HTR-8/SVneo (cell line): ENCODE measurements at places on chromosomes 16 and 17.

- DNase-seq: no peak
These were observed 20.1 kb downstream of the CHMP1A start for GRCh38 chr16:89637379-89637778.

DNA sequence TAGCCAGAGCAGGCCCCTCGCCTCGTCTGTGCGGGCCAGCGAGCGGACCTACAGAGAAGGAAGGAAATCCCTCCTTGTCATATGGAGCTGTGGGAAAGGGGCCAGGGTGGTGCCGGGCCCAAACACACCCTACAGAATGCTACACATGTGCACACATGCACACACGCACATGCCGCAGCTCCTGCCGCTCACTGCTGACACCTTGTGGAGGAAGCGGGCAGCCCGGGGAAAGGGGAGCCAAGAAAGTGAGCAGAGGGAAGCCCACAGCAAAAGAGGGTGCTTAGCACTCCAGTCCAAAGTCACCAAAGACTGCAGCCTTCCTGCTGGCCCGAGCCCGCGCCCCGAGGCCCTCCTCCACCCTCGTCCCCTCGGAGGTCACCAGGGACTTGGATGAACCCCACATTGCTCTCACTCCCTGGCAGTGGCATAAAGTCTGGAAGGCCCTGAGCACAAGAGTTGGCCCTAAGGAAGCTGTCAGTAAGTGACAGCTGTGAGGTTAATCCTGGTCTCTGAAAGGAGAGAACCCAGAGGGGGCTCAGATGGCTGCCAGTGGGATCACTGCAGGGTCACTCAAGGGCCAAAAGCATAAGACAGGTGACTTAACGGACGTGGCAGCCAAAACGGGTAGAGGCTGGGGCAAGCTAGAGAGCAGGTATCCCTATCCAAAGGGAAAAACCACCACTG lies 68.2 kb downstream of the MYO18A start:
- peak; percentile 66 for DNase-seq

DNA sequence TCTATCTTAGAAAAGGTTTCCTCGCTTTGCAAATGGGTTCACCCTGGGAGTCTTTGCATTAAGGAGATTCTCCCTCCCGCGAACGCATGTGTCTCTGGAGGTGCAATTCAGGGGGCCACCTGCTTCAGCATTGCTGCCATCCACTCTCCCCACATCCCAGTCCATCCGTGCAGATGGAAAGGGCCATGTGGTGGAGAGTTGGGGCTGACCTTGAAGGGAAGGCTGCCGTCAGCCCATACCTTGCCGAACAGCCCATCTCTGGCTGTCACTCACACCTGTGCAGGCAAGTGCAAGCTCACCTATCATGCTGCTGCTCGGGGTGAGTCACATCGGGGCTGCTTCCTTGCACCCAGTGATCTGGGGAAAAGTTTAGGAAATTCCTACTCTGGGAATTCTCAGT lies 106.1 kb downstream of the ZNF423 start:
- DNase-seq: no peak

DNA sequence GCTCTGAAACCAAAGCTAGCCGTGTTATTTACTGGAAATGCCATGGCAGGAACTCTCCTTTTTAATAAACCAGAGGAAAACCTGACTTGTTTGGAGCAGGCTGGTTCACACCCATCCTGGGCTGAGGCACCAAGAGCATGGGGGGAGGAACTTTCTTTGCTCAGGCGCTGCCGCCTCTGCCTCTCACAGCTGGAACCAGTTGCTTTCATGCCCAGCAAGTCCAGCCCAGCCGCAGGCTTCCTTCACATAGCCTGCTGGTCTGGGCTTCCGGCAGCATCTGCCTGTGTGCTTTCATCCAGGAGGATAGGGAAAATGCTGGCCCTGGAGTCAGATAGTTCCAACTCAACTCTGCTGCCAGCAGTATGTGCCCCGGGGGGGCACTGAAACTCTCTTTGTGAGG lies 88.1 kb upstream of the ASIC2 start:
- DNase-seq: no peak

DNA sequence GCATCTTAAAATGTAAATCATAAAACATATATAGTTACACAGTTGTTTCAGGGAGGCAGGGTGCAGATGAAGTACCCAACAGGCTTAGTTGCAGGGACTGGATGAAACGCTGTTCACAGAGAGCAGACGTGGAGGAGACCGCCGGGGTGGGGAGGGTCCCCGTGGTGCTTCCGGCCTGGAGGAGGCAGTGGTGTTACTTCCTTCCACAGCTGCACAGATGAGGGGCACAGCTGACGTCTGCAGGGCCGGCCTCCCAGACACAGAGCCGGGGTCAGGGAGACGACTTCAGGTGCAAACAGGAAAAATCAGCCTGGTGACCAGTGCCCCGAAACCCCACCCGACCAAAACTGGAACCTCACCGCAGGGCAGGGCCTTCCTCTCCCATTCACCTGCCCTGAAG lies 17.1 kb downstream of the SPIRE2 start:
- DNase-seq: no peak

DNA sequence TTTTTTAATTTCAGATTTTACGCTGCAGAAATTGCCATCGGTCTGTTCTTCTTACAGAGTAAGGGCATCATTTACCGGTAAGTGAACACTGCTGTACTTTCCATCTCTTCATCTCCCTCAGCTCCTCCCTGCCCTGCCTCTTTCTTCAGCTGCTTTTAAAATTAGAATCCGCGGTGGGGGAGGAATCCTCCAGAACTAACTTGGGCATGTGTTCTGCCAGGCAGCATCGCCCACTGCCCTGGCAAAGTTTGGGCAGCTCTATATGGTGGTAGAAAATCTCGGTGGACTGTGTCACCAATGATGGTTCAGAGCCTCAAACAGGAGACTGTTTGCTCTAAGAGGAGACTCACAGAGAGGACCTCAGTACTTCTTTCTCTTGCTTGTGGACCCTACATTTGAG lies 81.6 kb upstream of the CACNG3 start:
- DNase-seq: no peak

- peak; percentile 47 for DNase-seq
These were observed 235.6 kb downstream of the ZNF423 start for GRCh38 chr16:49620158-49620868.

DNA sequence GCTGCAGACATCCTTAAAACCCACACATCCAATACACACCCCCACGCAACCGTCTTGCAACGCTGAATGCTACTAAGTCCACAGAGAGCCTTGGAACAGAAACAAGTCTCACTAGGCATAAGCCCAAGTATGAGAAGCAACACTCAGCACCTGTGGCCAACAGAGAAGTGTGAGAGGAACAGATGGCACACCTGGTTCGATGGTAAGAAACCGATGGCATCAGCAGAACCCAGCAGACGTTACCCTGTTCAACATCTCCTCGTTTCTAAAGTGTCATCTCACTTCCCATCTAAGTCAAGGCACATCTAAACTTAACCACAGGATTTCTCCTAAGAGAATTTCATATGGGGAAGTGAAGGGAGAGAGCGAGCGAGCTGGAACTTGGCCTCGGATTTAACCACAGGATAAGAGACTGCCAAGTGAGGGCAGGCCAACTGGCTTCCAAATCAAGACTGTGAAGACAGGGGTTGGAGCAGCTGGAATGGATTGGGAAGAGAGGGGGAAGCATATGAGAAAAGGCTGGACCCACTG lies 41.0 kb downstream of the NXPH3 start:
- DNase-seq: no peak

- DNase-seq: peak; percentile 28
These were observed 185.3 kb upstream of the CACNG3 start for GRCh38 chr16:24070851-24071250.

- peak; percentile 63 for DNase-seq
These were observed 39.4 kb downstream of the HS3ST3A1 start for GRCh38 chr17:13562271-13562800.

GRCh38 chr17:40179923-40180659 lies 2.8 kb downstream of the RAPGEFL1 start:
- peak; percentile 54 for DNase-seq

DNA sequence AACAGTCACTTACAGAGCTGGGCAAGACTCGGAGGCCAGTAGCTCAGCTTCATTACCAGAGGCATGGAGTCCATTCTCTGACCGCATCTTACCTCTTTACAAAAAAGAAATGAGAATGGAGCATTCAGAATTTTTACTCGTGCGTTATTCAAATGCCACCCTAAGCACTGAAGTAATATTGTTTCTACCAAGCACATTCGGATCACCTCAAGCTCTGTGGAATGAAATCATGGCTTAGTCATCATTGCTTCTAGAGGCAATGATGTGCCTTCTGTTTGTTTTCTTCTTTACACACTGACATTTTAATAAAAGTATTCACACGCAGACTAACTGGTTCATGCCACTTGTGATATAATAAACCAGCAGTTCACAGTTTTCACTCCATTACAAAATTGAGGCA lies 206.8 kb downstream of the PHKB start:
- no peak for DNase-seq

DNA sequence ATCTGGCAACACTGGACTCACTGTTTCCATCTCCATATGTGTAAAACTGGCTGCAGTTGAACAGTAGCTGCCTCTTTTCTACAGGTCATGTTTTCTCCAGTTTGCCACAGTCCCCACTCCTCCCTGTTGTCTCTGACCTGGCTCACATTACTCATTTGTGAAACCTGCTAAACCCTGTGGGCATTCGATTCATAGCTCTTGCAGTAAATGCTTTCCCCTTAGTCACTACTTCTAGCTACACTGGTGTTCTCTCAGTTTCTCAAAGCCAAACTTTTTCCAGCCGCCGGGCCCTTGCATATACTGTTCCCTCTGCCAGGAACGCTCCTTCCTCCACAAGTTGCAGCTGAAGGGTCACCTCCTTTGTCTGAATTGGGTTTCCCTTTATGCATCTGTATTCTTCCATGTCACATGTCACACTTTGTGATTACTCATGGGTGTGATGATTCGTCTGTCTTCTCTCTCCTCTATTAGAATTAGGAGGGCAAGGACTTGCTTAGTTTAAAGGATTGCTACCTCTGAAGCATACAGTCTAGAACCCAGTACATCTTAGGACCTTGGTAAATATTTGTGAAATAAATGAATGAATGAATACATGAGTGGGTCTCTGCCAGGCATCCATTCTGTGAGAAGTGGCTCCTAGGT lies 15.0 kb upstream of the MT4 start:
- no peak for DNase-seq

DNA sequence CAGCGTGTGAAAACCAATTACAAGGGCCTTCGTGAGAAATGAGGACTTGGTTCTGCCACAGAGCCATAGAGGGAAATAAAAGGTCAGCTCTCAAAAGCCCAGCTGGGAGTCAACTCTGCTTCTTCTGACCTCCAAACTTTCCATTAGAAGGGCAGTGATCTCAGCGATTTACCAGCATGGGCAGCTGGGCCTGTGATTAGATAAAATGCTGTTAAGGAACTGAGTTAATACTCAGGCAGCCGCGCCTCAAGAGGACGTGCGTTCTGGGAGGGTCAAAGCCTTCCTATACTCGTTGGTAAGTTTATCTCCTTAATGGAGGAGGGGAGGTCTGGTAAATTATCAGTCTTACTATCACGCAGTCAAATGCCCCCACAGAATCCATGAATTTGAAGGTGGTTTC lies 480.2 kb upstream of the ERCC4 start:
- DNase-seq: no peak
